ENCODE measurements at places on chromosomes 12 and 14.
A peak's percentile ranks its signal among the peaks of the same experiment; 100 is the strongest.

DNA sequence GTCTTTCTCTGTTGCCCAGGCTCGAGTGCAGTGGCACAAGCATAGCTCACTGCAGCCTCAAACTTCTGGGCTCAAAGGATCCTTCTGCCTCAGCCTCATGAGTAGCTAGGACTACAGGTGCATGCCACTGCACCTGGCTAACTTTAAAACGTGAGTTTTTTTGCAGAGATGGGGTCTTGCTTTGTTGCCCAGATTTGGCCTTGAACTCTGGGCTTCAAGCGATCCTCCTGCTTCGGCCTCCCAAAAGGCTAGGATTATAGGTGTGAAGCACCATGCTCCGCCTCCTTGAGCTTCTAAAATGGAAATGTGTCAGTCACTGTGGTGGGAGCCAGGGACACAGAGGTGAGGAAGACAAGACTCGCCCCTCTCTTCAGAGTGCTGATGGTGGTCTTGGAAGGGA, 45.6 kb downstream of the WSCD2 start:
- DNase-seq: no peak
- no peaks in the 10 kb centered on the region for H3K36me3 ChIP-seq
- no peak overlapping the region for H3K4me3 ChIP-seq
- no peaks in the 10 kb centered on the region for H3K4me1 ChIP-seq
- H3K27me3 ChIP-seq: peaks cover 12% of the 10 kb centered on the region
- H3K27ac ChIP-seq: no peak overlapping the region

DNA sequence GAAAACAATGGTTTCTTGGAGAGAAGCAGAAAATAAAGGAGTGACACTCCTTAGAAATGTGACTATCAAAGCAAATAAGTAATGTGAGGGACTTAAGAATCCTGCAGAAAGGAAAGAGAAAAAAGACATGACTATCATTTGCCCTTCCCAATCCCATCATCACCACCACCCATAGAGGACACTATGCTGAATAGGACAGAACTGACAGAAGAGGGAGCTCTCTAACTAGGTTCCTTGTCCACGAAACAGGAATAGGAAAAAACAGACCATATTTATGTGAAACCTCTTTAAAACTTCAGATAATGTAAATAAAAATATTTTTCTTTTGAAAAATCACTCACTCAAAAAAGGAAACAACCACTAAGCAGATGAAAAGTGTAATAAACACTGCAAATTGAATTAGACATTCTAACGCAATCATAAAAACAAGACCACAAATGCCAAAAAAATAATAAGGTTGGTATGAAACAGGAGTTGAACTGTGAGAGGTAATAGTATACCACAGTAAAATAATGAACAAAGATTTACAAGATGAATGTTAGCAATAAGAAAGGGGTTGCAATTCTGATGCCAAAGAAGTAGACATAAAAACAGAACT, 24.1 kb downstream of the KLRD1 start:
- H3K27me3 ChIP-seq: no peaks in the 10 kb centered on the region
- DNase-seq: no peak
- peaks cover 20% of the 10 kb centered on the region for H3K4me1 ChIP-seq
- peak overlapping the region; percentile 24 for H3K27ac ChIP-seq
- H3K36me3 ChIP-seq: peaks cover 1% of the 10 kb centered on the region

DNA sequence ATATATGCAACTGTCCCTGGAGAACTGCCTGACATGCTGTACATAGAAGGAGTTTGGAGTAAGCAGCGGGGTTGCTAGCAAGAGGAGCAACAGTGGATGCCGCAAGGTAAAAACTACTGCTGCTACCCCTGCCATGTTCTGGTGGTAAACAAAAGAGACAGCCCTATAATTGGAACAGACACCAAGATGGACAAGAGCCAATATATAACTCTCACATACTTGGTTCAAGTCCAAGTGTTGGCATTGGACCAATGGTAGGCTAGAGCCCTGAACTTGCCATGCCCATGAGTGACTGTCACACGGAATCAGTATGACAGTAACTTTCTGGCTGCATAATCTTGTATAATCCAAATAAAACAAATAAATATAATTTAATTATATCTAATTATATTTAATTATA, 13.7 kb downstream of the ATXN7L3B start:
- no peak overlapping the region for H3K4me3 ChIP-seq
- DNase-seq: no peak
- H3K27me3 ChIP-seq: no peaks in the 10 kb centered on the region

DNA sequence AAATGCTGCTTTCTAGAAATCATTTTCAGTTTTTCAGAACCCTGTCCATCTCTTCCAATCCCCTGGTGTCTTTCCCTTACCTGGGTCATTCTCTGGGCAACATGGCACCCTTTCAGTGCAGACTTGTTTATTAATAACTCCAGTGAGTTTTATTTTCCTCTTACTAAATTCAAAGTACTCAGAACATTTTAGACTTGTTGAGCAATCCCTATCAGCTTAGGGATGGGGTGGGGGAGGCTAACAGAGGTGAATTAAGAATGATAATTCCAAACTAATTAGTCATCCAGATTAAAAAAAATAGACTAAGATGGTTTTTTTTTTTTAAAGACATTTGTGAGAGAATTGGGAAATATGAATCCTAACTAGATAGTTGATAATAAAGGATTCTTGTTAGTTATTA, 10.7 kb downstream of the GPRC5A start:
- no peak for DNase-seq
- no peak overlapping the region for H3K27ac ChIP-seq
- peaks cover 18% of the 10 kb centered on the region for H3K27me3 ChIP-seq
- H3K4me1 ChIP-seq: no peaks in the 10 kb centered on the region

DNA sequence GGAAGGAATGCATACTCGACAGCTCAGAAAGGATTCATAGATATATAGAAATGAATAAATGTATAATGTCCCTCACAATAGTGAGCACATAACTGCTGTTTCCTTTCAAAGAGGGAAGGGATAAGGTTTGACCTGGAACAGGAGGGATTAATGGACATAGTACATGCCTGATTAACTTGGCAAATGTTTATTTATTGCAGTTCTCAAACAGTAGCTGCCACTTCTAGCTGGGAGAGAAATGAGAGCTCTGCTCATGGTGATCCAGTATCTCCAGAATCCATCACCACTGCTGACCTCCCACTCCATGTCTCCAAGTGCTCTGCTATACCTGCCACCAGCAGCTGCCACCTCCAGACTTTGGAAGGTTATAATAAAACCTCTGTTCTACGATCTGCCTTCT, 108.1 kb downstream of the LRIG3 start:
- H3K27ac ChIP-seq: no peak overlapping the region
- DNase-seq: no peak
- H3K27me3 ChIP-seq: no peaks in the 10 kb centered on the region
- no peaks in the 10 kb centered on the region for H3K4me1 ChIP-seq

GRCh38 chr14:101475456-101476257, 85.6 kb upstream of the DIO3 start:
- no peaks in the 10 kb centered on the region for H3K36me3 ChIP-seq
- H3K4me3 ChIP-seq: no peak overlapping the region
- peaks cover 70% of the 10 kb centered on the region for H3K27me3 ChIP-seq
- no peak for DNase-seq

GRCh38 chr12:66531766-66532165, 147.1 kb downstream of the GRIP1 start:
- no peaks in the 10 kb centered on the region for H3K4me1 ChIP-seq
- H3K4me3 ChIP-seq: no peak overlapping the region
- H3K27ac ChIP-seq: no peak overlapping the region
- H3K27me3 ChIP-seq: no peaks in the 10 kb centered on the region
- H3K36me3 ChIP-seq: no peaks in the 10 kb centered on the region
- no peak for DNase-seq

DNA sequence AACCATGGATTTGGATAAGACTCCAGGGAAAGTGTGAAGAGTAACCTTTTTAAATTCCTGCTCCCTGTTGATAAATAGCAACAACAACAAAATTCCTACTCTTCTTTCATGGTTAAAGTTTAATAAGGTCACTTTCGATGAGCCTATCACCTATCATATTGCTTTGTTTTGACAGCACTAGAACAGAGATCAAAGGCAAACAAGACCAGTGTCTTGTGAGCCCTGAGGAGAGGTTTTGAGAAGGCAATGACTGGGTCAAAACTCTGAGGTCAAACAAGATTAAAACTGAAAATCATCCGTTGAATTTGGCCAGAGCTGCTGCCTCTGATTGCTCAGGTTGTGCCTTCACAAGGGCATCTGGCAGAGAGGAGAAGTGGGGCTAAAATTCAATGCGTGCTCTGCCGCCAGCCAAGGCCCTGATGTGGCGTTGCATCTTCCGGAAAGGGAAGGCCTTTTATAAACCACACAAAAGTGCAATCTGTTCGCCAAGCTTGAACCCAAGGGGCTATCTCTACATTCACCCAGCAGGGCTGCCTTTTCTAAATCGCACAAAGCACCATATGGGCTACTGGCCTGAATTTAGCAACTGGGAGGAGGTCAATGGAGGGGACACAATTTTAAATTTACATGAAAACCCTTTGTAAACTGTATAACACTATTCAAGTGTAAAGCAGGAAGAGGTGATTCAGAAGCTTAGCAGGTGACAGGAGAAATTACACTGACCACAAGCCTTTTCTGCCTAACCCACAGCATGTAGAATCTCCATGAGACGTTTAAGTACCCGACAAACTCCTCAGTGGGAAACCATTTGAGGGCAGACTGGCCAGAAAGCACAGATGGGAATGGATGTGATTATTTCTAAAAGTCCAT, 140.8 kb downstream of the DAD1 start:
- DNase-seq: no peak
- no peak overlapping the region for H3K4me3 ChIP-seq
- H3K27ac ChIP-seq: no peak overlapping the region
- no peaks in the 10 kb centered on the region for H3K27me3 ChIP-seq

DNA sequence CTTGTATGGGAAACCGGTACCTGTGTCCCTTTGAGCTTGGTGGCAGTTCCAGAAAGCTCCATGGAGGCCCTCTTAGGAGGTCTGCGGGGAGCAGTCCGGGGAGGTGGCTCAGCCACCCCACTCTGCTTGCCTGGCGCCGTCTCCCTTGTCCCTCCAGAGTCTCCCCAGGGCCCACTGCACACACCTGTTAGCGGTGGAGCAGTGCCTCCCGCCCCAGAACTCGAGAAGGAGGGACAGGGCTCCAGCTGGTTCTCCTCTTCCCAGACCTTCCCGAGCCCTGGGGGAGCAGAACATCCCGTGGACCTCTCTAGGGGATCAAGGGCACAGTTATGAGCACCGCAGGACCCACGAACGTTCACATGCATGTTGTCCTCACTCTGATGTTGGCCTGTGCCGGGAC, 10.8 kb downstream of the ASPG start:
- H3K27ac ChIP-seq: no peak overlapping the region
- DNase-seq: no peak
- no peaks in the 10 kb centered on the region for H3K27me3 ChIP-seq
- peaks cover 6% of the 10 kb centered on the region for H3K4me1 ChIP-seq
- no peak overlapping the region for H3K4me3 ChIP-seq

- H3K27ac ChIP-seq: no peak overlapping the region
- no peaks in the 10 kb centered on the region for H3K36me3 ChIP-seq
- DNase-seq: no peak
- H3K4me1 ChIP-seq: no peaks in the 10 kb centered on the region
Measured at GRCh38 chr12:28051516-28052354, 79.2 kb upstream of the PTHLH start.

DNA sequence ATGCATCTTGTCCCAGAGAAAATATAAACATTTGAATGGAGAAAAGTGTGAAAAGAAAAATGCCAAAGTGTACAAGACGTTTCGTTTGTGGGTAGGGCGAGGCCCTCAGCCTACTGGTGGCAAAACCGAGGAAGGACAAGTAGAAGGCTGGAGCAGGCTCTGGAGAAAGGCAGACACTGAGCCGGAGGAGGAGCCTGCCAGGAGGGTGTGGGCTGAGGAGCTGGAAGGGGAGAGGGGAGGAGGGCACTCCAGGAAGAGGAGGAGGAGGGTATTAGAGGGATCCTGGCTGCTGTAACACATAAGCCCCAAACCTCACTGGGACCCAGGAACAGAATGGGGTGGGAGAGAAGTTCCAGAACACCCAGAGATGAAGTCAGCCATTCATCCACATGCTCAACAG, 47.7 kb downstream of the CLMN start:
- H3K36me3 ChIP-seq: peaks cover 1% of the 10 kb centered on the region
- no peak overlapping the region for H3K4me3 ChIP-seq
- no peak for DNase-seq
- H3K27me3 ChIP-seq: peaks cover 50% of the 10 kb centered on the region

DNA sequence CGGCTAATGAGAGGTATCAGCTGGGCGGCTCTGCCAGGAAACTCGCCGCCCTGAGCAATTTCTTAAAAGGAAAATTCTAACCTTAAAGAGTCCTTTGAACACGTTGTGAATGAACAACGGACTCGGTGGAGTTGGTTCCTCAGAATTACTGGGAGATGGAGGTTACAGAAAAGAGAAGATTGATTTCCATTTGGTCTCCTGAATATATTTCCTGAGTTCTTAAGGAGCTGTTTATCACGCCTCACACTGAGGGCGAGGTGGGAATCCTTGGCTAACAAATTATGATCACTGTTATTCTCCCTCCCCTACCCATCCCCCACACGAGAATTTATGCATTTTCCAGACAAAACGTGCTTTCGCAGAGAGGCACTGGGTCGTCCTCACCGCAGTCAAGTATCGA, 194.5 kb upstream of the C14orf180 start:
- peaks cover 8% of the 10 kb centered on the region for H3K4me1 ChIP-seq
- H3K27ac ChIP-seq: no peak overlapping the region
- H3K27me3 ChIP-seq: no peaks in the 10 kb centered on the region
- H3K4me3 ChIP-seq: no peak overlapping the region
- no peak for DNase-seq

DNA sequence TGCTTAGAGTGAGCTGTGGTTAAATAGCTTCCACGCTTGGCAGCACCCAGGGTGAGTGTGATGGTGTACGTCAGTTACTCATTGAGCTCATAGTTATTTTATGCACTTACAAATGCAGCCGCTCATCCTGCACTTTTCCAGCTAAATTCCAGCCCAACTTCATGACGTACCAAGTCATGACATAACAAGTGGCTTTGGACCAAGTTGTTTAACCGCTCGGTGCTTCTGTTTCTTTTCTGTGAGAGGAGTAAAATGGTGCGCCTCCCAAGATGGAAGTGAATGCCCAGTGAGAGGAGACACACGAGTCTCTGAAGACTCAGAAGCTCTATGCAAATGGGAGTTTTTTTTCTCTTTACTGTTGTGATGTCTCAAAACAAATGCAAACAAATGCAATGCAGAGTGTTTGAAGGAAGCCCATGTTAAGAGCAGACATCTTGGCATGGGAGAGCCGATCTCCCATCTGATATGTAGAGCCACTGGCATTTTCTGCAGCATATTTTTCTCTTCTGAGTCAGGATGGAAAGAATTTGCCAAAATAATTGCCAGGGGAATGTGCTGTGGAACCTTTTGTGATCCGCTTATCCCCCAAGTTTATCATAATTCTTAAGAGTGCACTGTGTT, 72.2 kb downstream of the FBXW8 start:
- no peak overlapping the region for H3K4me3 ChIP-seq
- peaks cover 3% of the 10 kb centered on the region for H3K36me3 ChIP-seq
- no peaks in the 10 kb centered on the region for H3K27me3 ChIP-seq
- DNase-seq: no peak
- H3K4me1 ChIP-seq: no peaks in the 10 kb centered on the region

DNA sequence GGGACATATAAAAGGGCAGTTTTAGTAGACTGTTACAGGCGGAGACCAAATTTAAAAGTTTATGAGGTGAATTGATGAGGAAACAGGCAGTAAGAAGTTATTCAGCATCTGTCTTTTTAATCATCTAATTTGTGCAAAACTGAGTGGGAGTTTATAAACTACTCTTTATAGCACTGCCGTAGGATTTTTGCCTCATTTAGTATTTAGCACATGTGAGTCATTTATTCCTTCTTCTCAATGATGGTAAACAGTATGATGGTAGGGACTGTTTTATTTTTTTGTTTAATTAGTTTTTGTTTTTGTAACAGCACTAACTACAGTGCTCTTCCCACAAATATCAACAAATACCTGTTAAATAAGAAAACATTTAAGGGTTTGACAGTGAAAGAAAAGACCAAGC, 20.6 kb downstream of the TOGARAM1 start:
- DNase-seq: no peak
- H3K27me3 ChIP-seq: no peaks in the 10 kb centered on the region
- H3K4me3 ChIP-seq: no peak overlapping the region
- peaks cover 24% of the 10 kb centered on the region for H3K4me1 ChIP-seq
- peaks cover 3% of the 10 kb centered on the region for H3K36me3 ChIP-seq
